Activated B cell treated with CpG ODN at 0.5 μM for 24 hours (primary cell): ENCODE measurements at places on chromosomes 11 and 22.

- peak; percentile 57 for DNase-seq
- H3K27ac ChIP-seq = peak overlapping the region; percentile 74
- peaks cover 3% of the 10 kb centered on the region for H3K36me3 ChIP-seq
- H3K4me1 ChIP-seq = peaks cover 36% of the 10 kb centered on the region
- H3K4me3 ChIP-seq = peak overlapping the region; percentile 92
- H3K27me3 ChIP-seq = no peaks in the 10 kb centered on the region
These were observed 22.1 kb downstream of the LMO2 start for GRCh38 chr11:33869481-33870422.

GRCh38 chr11:84886344-84886743, 740.8 kb downstream of the DLG2 start:
- no peak overlapping the region for H3K27ac ChIP-seq
- H3K27me3 ChIP-seq = no peaks in the 10 kb centered on the region
- DNase-seq = no peak
- H3K4me3 ChIP-seq = no peak overlapping the region
- H3K4me1 ChIP-seq = no peaks in the 10 kb centered on the region

GRCh38 chr11:1573077-1573902, 1.2 kb upstream of the DUSP8 start:
- no peaks in the 10 kb centered on the region for H3K36me3 ChIP-seq
- peak overlapping the region; percentile 71 for H3K4me3 ChIP-seq
- peaks cover 24% of the 10 kb centered on the region for H3K27me3 ChIP-seq
- peak; percentile 53 for DNase-seq

DNA sequence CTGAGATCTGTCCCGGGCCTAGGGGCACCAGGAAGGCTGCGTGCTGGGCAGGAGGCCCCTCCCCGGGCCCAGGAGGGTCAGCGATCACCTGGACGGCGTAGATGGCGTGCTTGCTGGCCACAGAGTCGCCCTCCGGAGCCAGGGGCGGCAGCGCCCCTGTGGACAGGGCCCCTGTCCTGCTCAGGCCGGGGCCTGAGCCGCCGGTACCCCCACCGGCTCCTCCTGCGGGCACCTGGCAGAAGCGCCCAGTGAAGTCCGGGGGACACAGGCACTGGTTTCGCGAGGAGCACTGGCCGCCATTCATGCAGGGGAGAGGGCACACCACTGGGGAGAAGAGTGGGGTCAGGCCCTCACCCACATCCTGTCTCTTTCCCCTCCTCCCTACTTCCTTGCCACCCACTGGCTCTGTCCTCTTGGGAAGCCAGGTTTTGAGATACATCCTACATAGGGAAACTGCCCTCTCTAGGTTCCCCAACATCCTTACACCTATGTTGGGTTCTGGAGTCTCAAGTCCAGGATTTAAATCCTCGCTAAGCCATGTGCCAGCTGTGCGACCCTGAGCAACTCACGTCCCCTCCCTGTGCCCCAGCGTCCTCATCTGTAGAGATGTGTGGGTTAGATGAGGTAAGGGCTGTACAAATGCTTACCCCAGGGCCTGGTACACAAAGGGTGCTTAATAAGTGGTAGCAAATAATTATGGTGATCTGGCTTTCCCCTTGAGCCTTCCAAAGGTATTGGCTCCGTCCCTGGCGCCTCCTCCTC, 3.9 kb downstream of the LTBP3 start:
- no peak for DNase-seq
- H3K36me3 ChIP-seq = no peaks in the 10 kb centered on the region
- H3K4me1 ChIP-seq = peaks cover 49% of the 10 kb centered on the region
- H3K4me3 ChIP-seq = peak overlapping the region; percentile 5
- no peaks in the 10 kb centered on the region for H3K27me3 ChIP-seq

- no peak for DNase-seq
- no peaks in the 10 kb centered on the region for H3K36me3 ChIP-seq
- peaks cover 29% of the 10 kb centered on the region for H3K27me3 ChIP-seq
These were observed 11.5 kb upstream of the GLYAT start for GRCh38 chr11:58742981-58743880.

- no peaks in the 10 kb centered on the region for H3K4me1 ChIP-seq
- H3K27me3 ChIP-seq = peaks cover 10% of the 10 kb centered on the region
- DNase-seq = no peak
- H3K36me3 ChIP-seq = no peaks in the 10 kb centered on the region
- no peak overlapping the region for H3K27ac ChIP-seq
These were observed 16.2 kb downstream of the PIWIL3 start for GRCh38 chr22:24758164-24758799.

GRCh38 chr11:46733234-46733633, 14.2 kb downstream of the F2 start:
- no peaks in the 10 kb centered on the region for H3K36me3 ChIP-seq
- DNase-seq = no peak
- no peaks in the 10 kb centered on the region for H3K27me3 ChIP-seq
- no peak overlapping the region for H3K4me3 ChIP-seq
- H3K4me1 ChIP-seq = no peaks in the 10 kb centered on the region

DNA sequence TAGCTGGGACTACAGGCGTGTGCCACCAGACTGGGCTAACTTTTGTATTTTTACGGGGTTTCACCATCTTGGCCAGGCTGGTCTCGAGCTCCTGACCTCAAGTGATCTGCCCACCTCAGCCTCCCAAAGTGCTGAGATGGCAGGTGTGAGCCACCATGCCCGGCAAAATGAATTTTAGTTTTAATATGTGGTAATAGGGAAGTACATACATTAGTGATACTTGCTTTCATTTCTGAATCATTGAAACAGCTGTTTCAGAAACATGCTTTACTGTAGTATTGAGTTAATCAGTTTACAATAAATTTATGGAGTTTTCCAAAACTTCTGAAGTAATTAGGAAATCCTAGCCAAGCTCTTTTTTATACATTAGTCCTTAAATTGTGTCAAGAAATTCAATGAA, 15.6 kb downstream of the PCF11 start:
- H3K27me3 ChIP-seq = no peaks in the 10 kb centered on the region
- DNase-seq = no peak
- H3K27ac ChIP-seq = no peak overlapping the region
- peaks cover 86% of the 10 kb centered on the region for H3K36me3 ChIP-seq
- H3K4me1 ChIP-seq = peaks cover 79% of the 10 kb centered on the region

DNA sequence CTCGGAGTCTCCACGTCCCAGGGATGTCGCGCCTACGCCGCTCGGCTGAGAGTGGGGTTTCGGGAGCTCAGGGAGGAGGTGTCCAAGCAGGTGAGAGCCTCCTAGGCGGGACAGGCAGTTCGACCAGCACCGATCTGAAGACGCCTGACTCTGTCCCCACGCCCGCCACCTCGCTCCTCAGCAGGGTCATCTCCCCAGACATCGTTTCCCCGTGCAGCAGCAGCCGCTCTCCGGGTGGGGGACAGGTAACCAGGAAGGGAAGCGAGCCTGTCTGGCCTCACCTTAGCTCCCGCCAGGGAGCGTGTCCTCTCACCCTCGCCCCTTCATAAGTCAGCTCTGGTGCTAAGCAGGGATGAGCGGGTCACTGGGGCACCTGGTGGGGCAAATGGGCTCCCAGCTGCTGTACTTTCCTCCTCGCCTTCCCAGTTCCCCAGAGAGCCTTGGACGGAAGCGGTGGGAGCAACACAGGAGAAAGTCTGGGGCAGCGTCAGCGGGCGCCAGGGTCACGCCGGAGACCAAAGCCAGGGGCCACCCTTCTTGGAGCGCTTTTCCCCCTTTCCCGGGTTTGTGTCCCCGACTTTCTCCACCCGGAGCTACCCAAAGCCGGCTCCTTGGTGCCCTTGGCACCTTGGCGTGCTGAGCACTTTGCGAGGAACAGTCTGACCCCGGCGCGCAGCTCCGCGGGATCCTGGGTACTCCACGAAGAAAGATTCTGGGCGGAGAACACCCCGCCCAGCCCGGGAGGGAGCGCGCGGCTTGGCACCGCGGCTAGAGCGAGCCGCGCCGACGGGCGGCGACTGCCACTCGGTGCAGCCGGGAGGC, 1.6 kb downstream of the SPON1 start:
- no peak overlapping the region for H3K27ac ChIP-seq
- H3K36me3 ChIP-seq = no peaks in the 10 kb centered on the region

DNA sequence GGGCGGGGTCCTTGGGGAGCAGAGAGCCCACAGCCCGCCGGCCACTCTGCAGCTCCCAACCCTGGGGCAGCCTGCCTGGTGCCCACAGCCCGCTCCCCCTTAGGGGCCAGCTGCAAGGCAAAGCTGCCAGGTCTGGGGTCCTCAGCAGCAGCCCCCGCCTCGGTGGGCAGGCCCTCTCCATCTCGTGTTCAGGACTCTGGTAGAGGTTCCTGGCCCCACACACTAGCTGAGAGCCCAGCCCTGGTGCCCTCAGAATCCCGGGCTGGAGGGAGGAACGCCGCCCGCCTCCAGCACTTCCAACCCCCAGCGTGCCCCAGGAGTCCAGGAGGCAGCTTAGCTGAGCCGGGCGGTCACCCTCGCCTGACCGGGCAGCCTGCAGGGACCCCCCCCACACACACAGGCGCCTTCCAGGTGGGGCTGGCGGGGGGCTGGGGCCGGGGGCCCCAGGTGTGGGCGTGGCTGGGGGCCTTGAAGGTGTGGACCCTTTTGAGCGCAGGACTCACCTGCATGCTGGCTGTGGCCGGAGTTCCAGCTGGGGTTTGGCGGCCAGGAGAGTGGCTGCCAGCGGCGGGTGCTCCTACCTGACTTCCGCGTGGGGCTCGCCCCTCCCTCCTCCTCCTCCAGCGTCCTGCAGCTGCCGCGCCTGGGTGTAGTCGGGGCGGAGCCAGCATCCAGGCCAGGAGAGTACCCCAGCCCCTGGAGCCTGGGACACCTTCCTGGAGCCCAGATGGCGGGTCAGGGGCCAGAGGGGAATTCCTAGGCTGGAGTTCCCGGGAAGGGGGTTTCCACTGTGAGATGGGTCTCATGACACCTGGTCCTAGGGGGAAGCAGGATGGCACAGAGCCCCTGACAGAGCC, at the start of gene ANO9:
ANO9 (minus strand) TSS at position 594 of the 857 bp plus-strand sequence; CDS start at position 509, 85 bp downstream.
- H3K4me1 ChIP-seq = peaks cover 13% of the 10 kb centered on the region
- peak; percentile 47 for DNase-seq
- no peaks in the 10 kb centered on the region for H3K36me3 ChIP-seq
- H3K27me3 ChIP-seq = no peaks in the 10 kb centered on the region

DNA sequence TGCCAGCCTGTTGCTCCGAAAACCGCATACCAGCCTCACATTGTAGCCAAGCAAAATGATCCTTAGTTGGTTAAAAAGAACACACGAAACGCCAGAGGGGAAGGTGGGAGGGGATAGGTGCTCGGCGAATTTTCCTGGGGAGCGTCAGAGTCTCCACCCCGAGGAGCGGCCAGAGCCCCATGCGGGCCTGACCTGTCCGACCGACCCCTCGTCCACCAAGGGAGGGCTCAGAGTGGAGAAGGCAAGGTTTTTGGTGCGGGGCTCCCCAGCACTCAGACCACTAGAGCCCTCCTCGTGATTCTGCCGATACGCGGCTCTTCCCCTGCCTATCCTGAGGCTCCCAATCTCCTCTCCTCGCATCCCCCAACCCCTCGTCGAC, 39.6 kb downstream of the DIXDC1 start:
- H3K27ac ChIP-seq = no peak overlapping the region
- no peaks in the 10 kb centered on the region for H3K36me3 ChIP-seq
- peaks cover 21% of the 10 kb centered on the region for H3K27me3 ChIP-seq
- no peak for DNase-seq
- H3K4me3 ChIP-seq = peak overlapping the region; percentile 61
- H3K4me1 ChIP-seq = peaks cover 17% of the 10 kb centered on the region

DNA sequence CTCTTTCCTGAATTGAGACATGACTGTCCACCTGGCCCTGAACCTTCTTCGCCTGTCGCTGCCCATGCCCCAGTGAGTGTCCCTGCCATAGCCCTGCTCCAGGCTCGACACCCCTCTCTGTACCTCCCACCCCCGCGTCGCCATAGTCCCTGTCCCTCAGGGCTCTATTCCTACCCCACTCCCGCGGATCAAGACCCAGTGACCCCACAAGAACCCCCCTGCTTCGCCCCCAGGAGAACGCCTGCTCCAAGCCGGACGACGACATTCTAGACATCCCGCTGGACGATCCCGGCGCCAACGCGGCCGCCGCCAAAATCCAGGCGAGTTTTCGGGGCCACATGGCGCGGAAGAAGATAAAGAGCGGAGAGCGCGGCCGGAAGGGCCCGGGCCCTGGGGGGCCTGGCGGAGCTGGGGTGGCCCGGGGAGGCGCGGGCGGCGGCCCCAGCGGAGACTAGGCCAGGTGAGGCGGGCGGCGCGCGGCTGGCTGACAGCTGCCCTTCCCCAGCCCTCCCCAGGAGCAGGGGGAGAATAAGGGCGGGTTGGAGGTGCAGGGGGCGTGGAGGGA, 5.6 kb downstream of the NRGN start:
- H3K27ac ChIP-seq = no peak overlapping the region
- DNase-seq = no peak
- H3K36me3 ChIP-seq = peaks cover 6% of the 10 kb centered on the region
- H3K4me1 ChIP-seq = peaks cover 45% of the 10 kb centered on the region

- no peak for DNase-seq
- H3K36me3 ChIP-seq = no peaks in the 10 kb centered on the region
- no peaks in the 10 kb centered on the region for H3K4me1 ChIP-seq
- peaks cover 11% of the 10 kb centered on the region for H3K27me3 ChIP-seq
- no peak overlapping the region for H3K4me3 ChIP-seq
- H3K27ac ChIP-seq = no peak overlapping the region
These were observed 7.2 kb downstream of the PIWIL4 start for GRCh38 chr11:94574193-94574961.

DNA sequence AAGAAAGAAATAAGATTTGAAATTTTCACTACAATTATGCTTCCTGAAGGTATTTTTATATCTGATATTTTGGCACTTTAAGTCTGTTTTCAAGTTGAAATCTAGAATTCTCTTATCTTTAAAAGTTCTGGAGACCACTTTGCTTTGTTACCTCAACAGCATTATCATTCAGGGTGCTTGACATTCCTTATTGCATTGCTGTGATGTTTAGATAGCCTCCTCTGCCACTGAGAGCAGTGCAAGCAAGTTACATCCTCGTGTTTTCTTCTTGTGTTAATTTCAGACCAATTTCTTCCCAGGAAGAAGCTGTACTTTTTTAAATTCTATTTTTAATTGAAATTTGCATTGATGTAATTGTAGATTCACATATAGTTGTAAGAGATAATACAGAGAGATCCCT, 333.9 kb upstream of the KIRREL3 start:
- no peak overlapping the region for H3K27ac ChIP-seq
- no peak for DNase-seq
- no peak overlapping the region for H3K4me3 ChIP-seq

- no peak overlapping the region for H3K27ac ChIP-seq
- no peak overlapping the region for H3K4me3 ChIP-seq
- no peak for DNase-seq
- H3K36me3 ChIP-seq = peaks cover 41% of the 10 kb centered on the region
These were observed 23.2 kb upstream of the C1QTNF4 start for GRCh38 chr11:47617417-47617809.
